Retinal pigment epithelial cell (primary cell): ENCODE measurements at places on chromosomes 3 and 15.

- DNase-seq, result no peak
Measured at GRCh38 chr3:78919021-78919755, 848.6 kb downstream of the ROBO1 start.

DNA sequence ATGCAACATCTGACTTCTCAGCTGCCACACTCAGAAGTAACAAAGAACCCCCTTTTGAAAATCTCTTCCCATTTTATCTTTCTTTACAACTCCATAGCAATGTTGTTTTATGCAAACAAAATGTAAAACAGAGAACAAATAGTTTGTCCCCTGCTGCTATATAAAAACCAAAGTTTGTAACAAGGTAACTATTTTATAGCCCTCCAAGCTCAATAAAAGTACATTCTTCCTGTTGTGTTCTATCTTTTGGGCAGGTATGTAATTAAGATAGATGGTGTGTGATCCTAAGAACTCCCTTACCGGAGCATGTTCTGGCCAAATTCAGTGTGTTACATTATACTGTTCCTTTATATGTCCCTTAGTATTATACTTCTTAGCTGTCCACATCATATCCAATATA lies 12.6 kb upstream of the CGNL1 start:
- no peak for DNase-seq

DNA sequence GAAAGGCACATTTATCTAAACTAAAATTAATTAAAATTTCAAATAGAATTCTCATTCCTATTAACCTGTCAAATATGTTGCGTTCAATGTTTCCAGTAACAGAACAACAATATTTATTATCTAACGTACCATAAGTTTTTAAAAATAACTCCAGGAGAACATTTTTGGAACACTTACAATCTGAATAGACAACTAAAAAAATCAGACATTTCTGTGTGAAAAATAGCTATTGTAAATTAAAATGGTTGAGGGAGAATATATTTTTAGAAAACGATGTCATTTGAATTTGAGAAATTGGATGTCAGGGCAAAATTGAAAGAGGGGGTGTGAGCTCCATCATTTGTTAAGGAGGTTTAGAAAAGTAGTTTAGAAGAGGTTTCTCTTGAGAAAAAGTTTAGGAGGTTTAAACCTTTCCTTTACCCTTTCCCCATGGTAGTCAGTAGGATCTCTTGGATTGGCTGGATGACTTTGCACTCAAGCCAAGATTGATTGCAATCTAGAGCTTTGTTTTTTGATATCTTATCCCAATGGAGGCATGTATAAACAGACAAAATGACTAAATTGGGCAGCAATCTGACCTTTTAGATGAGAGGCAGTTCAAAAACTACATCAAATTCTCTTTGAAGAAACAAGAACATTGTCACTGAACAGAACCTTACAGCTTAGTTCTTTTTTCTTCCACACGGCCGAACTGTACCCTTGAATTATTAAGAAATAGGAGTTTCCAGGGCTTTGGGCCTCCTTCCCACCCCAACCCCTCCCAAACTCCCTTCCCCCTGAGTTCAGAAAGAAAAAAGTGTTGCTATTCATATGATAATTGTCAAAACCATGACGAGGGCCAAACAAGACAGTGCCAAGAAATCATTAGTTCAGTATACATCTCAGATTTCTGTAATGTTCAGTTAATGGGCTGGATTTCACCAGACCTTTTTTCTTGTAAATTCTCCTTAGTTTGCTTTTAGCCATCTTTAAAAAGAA lies 79.7 kb upstream of the CDIN1 start:
- no peak for DNase-seq

DNA sequence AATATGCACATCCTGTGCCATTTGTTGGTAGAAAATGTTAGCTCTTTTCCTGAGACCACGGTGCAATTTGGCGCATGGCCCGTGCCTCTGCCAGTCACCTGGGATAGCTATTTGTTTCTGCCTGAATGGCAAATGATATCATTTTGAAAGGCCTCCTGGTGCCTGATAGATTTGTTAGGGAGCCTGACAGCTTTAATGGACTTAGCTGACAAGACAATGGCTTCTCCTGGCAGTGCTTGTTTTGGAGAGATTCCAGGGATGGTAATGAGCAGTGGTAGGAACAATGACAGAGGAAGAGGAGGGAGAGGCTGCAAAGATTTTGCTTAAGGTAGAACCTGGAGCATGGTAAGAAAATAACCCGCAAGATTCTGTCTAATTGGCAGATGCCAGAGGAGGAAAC lies 268.5 kb downstream of the CLSTN2 start:
- DNase-seq, result no peak

- no peak for DNase-seq
Measured at GRCh38 chr3:168425936-168426595, 330.3 kb upstream of the GOLIM4 start.

- DNase-seq, result no peak
Measured at GRCh38 chr3:128195369-128195768, 42.1 kb downstream of the EEFSEC start.

- no peak for DNase-seq
Measured at GRCh38 chr3:37855363-37855970, 6.2 kb upstream of the CTDSPL start.

DNA sequence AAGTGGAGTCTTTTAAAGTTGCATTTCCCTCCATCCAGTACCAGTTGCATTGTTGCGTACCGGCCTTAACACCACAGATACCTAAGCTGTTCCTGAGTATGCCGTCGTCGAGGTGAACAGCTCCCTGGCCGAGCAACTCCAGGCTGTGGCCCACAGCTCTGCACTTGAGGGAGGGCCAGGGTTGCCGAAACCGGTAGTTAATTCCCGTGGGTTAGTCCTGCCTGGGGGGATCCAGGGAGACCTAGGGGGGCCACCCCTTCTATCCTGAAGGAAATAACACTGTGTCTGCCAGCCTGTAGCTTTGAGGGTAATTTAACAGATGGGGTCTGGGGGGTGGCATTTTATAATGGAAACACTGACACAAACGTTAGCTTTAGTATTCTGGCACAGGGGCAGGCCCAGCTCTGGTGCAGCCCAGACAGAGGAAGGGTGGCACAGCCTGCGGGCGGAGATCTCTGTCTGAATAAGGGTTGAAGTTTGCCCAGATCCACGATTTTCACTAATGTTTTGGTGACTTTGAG lies 60.8 kb downstream of the RGMA start:
- no peak for DNase-seq

GRCh38 chr3:10319804-10320203 lies 1.1 kb downstream of the SEC13 start:
- DNase-seq, result no peak

GRCh38 chr3:60756241-60757030 lies 494.8 kb downstream of the FHIT start:
- DNase-seq, result peak; percentile 90

DNA sequence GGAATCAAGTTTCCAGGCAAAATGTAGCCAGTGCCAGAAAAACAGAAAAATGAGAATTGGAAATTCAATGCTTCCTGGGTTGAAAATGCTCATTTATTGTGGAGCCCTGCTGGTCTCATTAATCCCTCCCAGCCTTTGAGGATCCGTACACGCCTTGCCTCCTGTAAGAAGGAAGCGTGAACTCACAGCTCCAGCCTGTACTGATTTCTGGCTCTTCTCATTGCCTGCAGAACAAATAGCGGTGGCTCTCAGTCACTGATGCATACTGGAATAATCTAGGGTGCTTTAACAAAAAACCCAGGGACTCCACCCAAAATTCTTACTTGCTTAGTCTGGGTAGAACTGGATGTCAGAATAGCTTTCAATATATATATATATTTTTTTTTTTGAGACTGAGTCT lies 29.3 kb upstream of the SLC24A5 start:
- DNase-seq, result no peak

DNA sequence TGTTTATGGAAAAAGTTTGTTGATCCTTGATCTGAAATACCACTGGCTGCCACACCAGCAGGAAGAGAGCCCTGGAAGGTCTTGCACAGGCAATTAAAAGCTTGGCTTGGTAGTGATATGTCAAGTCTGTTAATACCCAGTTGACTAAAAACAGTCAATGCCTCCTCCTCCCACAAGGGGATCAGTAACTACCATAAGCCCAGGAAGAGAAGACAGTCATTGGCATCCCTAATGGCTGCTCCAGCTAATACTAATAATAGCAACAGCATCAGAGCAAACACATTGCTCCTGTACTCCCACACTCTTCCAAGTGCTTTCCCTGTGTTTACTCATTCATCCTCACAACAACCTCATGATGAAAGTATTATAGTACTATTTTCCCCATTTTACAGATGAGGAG lies 528.6 kb downstream of the TAFA4 start:
- no peak for DNase-seq

- no peak for DNase-seq
Measured at GRCh38 chr3:23834082-23834870, 28.5 kb downstream of the UBE2E1 start.

- DNase-seq, result no peak
Measured at GRCh38 chr15:61169275-61169903, 59.7 kb downstream of the RORA start.

- DNase-seq, result no peak
Measured at GRCh38 chr15:81032355-81032754, 31.6 kb downstream of the TLNRD1 start.

DNA sequence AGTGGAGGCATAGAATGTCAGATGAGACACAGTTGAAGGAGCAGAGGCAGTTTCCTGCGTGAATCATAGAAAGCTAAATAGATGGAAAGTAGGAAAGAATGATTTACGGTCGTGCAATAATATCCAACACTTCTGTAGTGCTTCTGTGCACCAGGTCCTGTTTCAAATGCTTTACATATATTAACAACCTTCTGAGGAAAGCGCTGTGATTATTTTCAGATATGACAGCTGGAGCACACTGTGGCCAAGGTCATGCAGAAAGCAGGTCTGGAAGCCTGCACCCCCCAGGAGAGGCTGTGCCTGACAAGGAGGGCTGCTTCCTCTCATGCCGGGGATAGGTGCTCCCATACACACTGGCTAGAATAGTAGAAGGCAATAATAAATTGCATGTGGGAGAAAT lies 104.5 kb downstream of the CHRNA7 start:
- DNase-seq, result no peak

- no peak for DNase-seq
Measured at GRCh38 chr3:143201045-143201444, 81.5 kb downstream of the CHST2 start.

GRCh38 chr15:29316422-29316821 lies 46.8 kb upstream of the NSMCE3 start:
- no peak for DNase-seq

DNA sequence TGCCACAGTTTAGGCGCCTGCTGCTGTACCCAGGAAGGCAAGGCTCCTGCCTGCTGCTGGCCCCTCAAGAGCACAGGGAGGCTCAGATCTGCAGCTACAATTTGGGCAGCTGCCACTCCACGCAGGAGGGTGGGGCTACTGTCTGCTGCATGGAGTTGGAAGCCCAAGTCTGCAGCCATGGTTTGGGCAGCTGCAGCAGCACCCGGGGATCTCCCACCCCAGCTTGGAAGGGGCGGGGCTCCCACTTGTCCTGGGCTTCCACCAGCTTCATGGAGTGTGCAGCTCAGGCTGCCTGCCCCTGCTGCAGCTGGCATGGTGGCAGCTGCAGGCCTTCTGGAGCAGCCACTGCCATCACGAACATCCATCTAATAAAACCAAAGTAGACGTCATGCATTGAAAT lies 512.9 kb downstream of the PYDC2 start:
- no peak for DNase-seq

DNA sequence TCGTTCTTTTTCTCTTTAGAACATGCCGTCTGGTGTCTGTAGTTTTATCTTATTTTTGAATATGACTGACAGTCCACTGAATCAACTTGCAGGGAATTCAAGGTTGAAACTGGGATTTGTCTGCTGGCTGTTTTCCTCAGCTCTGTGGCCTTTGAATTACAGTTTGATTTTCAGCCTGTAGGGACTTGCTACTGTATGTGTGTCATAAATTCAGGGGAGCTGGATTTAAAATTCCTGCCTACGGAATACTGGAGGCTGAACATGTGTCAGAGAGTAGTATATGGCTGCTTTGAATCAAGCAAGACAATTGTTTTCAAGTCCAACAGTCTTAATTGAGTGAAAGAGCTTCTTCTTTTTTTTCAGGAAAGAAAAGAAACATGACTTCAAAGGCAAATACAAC lies 33.9 kb downstream of the RARB start:
- no peak for DNase-seq

- DNase-seq, result no peak
Measured at GRCh38 chr3:103791786-103792515, 1357.1 kb downstream of the ZPLD1 start.

- no peak for DNase-seq
Measured at GRCh38 chr3:8886546-8886945, 76.7 kb downstream of the RAD18 start.

- DNase-seq, result peak; percentile 30
Measured at GRCh38 chr3:41026394-41027177, 172.7 kb upstream of the CTNNB1 start.

DNA sequence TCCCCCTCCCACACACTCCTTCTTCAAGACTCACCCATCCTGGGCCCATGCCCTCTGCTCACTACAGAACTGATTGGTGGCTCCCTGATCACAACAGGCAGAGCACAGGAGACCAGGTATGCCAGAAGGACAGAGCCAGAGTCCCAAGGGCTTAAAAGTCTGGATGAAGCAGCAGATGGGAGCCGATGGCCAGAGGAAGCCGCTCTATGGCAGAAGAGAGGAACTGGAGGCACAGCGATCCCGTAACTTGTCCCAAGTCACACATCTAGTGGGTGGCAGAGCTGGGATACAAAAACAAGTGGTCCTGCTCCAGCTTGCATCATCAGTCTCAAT lies 20.7 kb downstream of the ITGA11 start:
- no peak for DNase-seq

- no peak for DNase-seq
Measured at GRCh38 chr3:169479314-169479939, 184.1 kb downstream of the MECOM start.

- DNase-seq, result no peak
Measured at GRCh38 chr3:43894176-43895049, 203.7 kb downstream of the ABHD5 start.

- peak; percentile 84 for DNase-seq
Measured at GRCh38 chr3:9792405-9793160, at the start of the genes ARPC4 and TADA3. TSS of gene ARPC4 (plus strand) at chr3:9793082. CDS start at chr3:9793122, 40 bp downstream. TSS of gene TADA3 (minus strand) at chr3:9792473. CDS start at chr3:9791466, 1,007 bp downstream.

- DNase-seq, result peak; percentile 14
Measured at GRCh38 chr3:120855665-120856437, 52.2 kb upstream of the STXBP5L start.

- no peak for DNase-seq
Measured at GRCh38 chr3:171825222-171825828, 15.0 kb upstream of the PLD1 start.

- no peak for DNase-seq
Measured at GRCh38 chr15:92661069-92661468, 5.5 kb upstream of the FAM174B start.

GRCh38 chr3:197354568-197355001 lies 56.2 kb upstream of the DLG1 start:
- no peak for DNase-seq

GRCh38 chr15:66581972-66582537 lies 16.3 kb upstream of the LCTL start:
- DNase-seq, result no peak
